ENCODE measurements at places on chromosomes 4 and X.
A peak's percentile ranks its signal among the peaks of the same experiment; 100 is the strongest.

GRCh38 chr4:122889726-122890125, 32.7 kb downstream of the NUDT6 start:
- DNase-seq, result no peak

GRCh38 chrX:17465802-17466201, 90.8 kb downstream of the NHS start:
- no peak for DNase-seq

- no peak for DNase-seq
Measured at GRCh38 chr4:152357206-152357605, 178.7 kb downstream of the FBXW7 start.

GRCh38 chrX:69173906-69174305, 8.7 kb upstream of the PJA1 start:
- DNase-seq, result no peak

DNA sequence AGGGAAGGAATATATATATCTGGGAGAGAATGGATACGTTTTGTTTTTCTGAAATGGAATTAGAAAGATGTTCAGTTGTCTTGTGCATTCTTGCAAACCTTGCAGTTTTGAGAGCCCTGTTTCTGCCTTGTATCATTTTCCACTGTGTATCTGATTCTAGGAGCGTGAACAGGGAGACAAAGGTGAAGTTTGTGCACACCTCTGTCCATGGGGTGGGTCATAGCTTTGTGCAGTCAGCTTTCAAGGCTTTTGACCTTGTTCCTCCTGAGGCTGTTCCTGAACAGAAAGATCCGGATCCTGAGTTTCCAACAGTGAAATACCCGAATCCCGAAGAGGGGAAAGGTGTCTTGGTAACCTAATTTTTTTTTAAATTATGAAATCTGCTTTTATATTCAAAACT, 17.7 kb downstream of the PGM2 start:
- no peak for DNase-seq

GRCh38 chr4:5018603-5019002, 655 bp downstream of the CYTL1 start:
- no peak for DNase-seq

DNA sequence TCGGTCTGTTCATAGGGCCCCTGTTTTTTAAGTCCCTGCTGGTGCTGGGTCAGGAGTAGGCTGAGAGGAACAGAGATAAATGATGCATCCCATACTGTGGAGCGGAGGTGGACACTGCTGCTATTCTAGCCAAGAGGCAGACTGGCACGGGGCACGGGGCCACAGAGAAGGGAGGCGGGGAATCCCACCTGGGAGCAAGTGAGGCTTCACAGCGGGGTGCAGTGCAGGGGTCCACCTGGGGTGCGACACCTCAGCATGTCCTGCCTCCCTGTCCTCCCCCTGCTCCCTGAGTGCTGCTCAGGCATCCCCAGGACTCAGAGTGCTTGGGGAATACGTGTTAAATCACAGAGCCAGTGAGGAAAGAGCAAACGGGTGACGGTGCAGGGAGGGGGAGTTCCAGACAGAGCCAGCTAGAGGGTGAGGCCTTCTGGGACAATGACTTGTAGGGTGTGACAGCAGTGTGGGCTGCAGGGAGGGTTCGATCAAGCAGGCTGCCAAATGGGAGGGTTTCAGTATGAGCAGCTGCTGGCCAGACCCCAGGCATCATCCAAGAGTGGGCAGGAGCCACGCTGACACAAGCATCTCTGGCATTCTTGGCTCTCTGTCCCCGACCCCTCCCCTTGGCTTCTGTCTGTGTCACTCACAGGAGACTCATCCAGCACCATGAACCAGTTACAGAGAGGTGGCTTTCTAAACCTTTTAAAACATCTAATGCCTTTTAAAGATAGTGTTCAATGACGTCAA, 13.7 kb upstream of the HTRA3 start:
- no peak for DNase-seq

DNA sequence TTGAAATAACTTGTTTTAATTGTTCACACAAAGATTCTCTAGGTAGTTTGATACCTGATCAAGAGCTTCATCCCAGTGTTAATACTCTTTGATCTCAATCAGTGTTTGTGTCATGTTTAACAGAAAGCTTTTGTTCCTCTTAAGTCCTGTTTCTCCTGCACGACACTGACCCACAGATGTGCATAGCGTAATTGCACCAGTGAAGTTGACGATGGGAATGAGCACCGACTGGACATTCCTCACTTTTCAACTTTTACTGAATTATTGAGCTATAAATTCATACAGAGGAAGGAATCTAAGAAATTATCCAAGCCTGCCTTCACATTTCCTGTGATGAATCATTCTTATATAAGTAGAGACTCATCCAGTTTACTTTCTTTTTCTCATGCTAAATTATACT, 878.7 kb upstream of the TENM3 start:
- no peak for DNase-seq

- no peak for DNase-seq
Measured at GRCh38 chrX:120426599-120426998, 42.5 kb downstream of the LAMP2 start.

- no peak for DNase-seq
Measured at GRCh38 chr4:38666766-38667084, 2.7 kb downstream of the KLF3 start.

- peak; percentile 37 for DNase-seq
Measured at GRCh38 chrX:108537005-108537404, 97.4 kb downstream of the COL4A5 start.

DNA sequence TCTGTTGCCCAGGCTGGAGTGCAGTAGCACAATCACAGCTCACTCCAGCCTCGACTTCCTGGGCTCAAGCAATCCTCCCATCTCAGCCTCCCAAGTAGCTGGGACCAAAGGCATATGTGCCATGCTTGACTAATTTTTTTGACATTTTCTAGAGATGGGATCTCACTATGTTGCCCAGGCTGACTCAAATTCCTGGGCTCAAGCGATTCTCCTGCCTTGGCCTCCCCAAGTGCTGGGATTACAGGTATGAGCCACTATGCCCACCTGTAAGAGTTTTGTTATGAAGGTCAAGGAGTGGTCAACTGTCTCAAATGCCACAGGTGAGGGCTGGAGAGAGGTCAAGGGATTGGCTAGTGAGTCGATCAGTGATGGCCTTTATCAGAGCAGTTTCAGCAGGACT, 32.5 kb downstream of the TMEM150C start:
- DNase-seq, result no peak

DNA sequence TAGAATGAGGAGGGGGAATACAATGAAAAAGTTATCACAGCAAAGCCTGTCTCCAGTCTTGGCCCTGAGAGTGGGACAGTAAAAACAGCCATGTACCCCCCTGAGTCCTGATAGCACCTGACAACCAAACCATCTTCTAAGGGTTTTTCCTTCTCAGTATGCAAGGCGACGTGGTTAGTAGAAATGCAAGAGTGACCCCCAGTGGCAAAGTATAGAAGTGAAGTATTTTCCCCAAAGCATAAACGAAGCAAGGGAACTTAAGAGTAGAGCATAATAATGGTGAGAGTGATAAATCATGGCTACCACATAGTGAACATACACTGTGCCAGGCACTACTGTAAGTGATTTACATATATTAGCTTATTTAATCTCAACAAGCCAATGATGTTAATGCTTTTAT, 52.8 kb downstream of the FAM47C start:
- peak; percentile 45 for DNase-seq

- DNase-seq, result no peak
Measured at GRCh38 chrX:86935988-86936387, 581.6 kb upstream of the KLHL4 start.

GRCh38 chrX:149762696-149763614, 10.9 kb upstream of the HSFX1 start:
- no peak for DNase-seq

- DNase-seq, result no peak
Measured at GRCh38 chrX:129478516-129478915, 44.8 kb downstream of the SMARCA1 start.

GRCh38 chr4:85478576-85478975, 3.6 kb downstream of the ARHGAP24 start:
- no peak for DNase-seq

DNA sequence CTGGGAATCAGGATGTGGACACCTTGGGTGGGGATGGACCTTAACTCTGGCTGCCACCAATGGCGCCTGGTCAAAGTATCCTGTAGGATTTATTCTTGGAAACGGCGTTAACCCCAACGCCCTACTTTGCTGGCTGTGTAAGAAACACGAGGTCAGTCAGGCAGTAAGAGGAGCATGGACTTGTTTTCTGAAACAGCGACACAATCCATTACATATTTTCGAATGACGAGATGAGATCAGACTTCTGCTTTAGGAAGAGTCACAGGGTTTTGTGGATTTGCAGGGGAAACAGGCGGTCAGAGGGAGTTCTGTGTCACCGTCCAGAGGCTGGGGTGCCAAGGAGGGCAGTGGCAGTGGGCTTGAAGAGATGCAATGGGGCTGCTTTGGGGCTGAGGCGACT, 92.2 kb downstream of the TBL1X start:
- DNase-seq, result no peak

GRCh38 chrX:13808865-13809264, 8.0 kb downstream of the GPM6B start:
- no peak for DNase-seq

GRCh38 chr4:77600521-77601451, 4.8 kb upstream of the CXCL13 start:
- peak; percentile 43 for DNase-seq

- DNase-seq, result no peak
Measured at GRCh38 chr4:14446311-14446710, 556.0 kb upstream of the CPEB2 start.

DNA sequence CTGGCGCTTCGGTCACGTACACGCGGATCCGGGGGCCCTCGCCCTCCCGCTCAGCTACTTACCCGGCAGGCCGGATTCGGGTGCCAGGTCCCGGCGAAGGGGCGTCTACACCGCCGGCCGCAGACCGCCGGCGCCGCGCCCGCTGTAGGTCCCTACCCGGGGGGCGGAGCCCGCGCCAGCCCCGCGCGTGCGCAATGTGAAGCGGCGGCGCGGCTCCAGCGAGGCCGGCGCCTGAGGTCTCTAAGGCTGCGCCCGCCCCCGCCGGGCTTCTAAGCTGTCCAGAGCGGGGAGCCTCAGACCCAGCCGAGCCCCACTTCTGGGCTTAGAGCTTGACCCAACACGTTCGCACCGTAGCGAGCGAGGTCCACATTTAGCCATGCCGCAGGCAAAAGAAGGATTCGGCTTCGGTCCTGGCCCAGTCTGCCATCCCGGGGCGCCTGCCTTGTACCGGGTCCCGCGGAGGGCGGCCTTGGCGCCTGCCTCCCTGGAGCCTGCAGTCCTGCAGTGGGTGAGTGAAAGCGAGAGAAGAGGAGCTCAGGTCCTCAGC, at the start of gene ZNF518B:
Gene ZNF518B, minus strand, starts transcription at position 172 of the 547 bp plus-strand sequence. CDS start 11,098 bp downstream, outside the sequence.
- no peak for DNase-seq

DNA sequence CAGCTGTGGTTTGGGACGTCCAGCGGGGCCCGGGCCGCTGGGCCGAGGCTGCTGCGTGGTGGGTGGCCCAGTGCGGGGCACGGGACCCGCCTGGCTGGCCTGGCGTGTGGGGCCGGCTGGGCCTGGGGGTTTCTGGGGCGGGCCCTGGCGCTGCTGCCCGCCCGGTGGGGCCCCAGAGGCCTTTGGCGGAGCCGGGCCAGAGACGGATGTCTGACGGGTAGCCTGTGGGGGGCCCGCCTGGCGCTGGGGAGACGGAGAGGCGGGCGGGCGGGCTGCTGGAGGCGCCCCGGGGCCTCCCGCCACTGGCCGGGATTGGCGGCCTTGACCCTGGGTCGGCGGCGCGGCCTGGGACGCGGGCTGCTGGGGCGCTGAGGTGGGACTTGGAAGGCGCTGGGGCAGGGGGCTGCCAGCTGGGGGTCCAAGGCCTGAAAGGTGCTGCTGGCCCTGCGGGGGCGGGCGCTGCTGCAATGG, 8.1 kb upstream of the TIMP1 start:
- DNase-seq, result no peak

- no peak for DNase-seq
Measured at GRCh38 chr4:54728368-54728767, 70.6 kb downstream of the KIT start.

DNA sequence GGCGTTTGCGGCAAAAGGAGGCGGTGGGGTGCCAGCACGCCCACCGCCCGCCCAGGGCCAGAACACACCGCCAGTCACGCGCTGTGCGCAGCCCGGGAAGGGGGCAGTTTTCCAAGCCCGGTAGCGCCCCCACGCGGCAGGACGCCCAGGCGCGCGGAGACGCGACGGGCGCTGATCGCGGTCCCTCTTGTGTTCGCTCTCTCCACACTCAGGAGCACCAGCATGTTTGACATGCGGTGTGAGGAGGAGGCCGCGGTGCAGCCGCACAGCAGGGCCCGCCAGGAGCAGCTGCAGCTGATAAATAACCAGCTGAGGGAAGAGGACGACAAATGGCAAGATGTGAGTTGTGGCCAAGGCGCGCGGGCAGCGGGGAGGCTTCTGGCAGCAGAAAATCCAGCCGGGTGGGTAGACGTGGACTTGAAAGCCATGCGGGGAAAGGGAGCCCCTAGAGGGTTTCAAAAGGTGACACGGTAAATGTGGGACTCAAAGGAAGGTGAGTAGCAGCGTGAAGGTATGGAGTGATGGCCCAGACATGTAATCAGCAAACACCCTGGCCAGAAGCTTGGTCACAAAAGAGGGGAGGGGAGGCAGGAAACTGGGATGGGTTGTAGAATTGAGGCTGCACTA, 104.1 kb downstream of the PHOX2B start:
- DNase-seq, result peak; percentile 45

- DNase-seq, result no peak
Measured at GRCh38 chr4:102219129-102219528, 126.2 kb downstream of the SLC39A8 start.

GRCh38 chr4:36990128-36990872, 254.2 kb upstream of the NWD2 start:
- no peak for DNase-seq

GRCh38 chr4:114807759-114808404, 209.3 kb downstream of the UGT8 start:
- peak; percentile 44 for DNase-seq

All from ACHN (cell line).